ENCODE measurements at places on chromosomes 16 and 17.

- DNase-seq = peak; percentile 74
Measured at GRCh38 chr17:7833795-7834541, at the start of gene KDM6B. TSS of gene KDM6B (plus strand) at chr17:7834217. CDS start at chr17:7845555, 11,338 bp downstream.

DNA sequence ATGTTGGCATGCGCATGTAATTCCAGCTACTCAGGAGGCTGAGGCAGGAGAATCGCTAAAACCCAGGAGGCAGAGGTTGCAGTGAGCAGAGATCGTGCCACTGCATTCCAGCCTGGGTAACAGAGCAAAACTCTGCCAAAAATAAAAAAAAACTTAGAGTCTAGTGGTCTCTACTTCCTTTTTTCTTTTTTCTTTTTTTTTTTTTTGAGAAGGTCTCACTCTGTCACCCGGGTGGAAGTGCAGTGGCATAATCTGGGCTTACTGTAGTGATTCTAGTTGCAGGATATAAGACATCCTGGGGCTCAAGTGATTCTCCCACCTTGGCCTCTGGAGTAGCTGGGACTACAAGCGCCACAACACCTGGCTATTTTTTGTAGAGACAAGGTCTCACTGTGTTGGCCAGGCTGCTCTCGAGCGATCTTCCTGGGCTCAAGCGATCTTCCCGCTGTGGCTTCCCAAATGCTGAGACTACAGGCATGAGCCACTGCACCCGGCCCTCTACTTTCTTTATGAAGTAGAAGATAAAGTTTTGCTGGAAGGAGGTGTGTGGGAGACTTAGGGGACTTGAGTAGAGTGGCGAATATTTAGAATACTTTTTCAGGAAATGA is 47.9 kb upstream of the TAOK1 start:
- no peak for DNase-seq

- DNase-seq = no peak
Measured at GRCh38 chr16:73217654-73218053, 169.7 kb upstream of the ZFHX3 start.

- no peak for DNase-seq
Measured at GRCh38 chr17:2047590-2047989, 5.8 kb downstream of the OVCA2 start.

DNA sequence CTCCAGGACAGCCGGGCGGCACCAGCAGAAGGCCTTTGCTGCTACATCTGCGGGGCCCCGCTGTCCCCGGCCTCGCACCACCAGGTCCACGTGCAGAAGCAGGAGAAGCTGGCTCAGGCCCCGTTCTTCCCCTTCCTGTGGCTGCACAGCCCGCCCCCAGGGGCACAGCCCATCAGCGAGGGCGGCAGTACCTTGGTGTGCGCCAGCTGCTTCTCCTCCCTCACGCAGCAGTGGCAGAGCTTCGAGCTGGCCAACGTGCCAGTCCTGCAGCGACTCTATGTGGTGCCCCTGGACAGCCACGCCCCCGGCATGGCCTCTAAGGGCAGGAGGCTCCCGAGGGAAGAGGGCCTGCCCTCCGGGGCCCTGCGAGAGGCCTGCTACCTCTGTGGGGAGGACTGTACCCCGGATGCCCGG is 58.3 kb upstream of the CIBAR2 start:
- no peak for DNase-seq

DNA sequence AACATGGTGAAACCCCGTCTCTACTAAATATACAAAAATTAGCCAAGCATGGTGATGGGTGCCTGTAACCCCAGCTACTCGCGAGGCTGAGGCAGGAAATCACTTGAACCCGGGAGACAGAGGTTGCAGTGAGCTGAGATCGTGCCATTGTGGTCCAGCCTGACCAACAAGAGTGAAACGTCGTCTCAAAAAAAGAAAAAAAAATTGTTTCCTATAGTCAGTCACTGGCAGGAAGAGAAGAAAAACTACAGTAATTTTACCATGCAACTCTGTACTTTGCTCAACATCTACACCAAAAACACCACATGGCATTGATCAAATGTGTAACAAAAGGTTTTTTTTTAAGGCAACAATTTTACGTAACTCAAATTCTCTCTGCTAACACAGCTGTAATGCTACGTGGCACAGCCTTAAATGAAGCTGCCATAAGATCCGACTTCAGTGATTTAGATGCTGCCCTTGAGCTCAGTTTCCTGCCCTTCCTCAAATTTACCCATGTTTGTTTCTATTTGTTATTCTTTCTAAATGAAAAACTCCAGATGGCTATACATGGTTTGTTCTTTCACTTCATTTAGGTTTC is 40.2 kb downstream of the CNOT1 start:
- DNase-seq = no peak

GRCh38 chr17:74883241-74883745 is 10.1 kb downstream of the FADS6 start:
- DNase-seq = no peak

DNA sequence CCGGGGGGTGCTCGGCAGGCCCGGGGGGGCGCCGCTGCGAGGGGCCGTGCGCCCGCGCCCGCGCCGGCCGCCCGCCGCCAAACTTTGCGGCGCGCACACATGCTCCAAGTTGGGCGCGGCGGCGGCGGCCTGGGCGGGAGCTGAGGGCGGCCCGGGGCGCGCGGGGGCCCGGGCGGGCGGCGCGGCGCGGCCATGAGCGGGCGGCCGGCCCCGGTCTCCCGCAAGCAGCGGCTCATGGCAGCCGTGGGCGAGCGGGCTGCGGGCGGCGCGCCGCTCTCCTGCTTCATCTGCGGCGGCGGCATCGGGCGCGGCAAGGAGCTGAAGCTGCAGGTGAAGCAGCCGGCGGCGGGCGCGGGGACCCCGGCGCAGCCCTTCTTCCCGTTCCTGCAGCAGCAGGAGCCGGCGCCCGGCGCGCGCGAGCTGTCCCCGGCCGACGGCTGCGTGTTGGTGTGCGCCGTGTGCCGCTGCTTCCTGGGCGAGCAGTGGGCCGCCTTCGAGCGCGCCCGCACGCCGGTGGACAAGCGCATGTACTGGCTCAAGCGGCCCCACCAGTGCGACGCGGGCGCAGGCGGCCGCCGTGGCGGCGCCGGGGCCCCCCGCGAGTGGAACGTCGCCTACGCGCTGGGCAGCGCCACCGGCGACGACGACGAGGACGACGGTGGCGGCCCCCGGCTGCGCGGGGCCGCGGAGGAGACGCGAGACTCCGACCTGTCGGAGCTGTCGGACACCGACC is 57.2 kb upstream of the CIBAR2 start:
- no peak for DNase-seq

DNA sequence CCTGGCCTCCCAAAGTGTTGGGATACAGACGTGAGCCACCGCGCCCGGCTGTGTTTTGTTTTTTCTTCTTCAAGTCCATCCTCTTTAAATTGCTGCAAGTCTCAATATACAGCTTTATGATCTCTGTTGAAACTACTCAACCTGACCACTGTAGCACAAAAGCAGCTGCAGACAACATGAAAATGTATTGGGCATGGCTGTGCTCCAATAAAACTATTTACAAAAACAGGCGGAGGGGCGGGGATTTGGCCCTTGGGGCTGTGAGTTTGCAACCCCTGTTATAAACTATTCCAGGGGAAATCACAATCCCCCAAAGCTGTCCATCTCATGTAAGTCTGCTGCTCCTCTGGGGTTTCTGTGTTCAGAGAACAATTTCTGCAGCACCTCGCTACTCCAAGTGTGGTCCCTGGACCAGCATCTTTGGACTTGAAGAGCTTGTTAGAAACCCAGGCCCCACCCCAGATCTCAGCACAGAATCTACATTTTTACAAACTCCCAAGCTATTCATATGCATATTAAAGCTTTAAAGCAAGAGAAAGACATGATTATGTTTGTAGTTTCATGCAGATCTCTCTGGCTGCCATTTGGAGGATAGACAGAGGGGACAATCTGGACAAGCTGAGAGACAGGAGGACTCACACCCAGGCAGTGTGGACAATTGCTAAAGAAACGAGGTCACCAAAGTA is 33.6 kb downstream of the TEKT5 start:
- DNase-seq = no peak

DNA sequence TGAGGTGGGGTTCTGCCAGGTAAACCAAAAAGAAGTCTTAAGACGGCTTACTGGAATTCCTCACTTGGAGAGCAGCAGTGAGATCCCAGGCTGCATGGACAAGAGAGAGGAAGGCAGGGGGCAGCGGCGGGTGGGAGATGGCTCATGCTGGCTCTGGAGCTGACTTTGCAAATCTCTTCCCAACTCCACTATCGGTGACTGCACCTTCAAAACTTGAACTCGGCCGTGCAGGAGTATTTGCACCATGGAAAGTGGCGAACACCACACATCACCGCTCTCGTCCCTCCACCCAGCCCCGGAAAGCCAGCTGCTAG is 16.7 kb downstream of the CA5A start:
- DNase-seq = no peak

DNA sequence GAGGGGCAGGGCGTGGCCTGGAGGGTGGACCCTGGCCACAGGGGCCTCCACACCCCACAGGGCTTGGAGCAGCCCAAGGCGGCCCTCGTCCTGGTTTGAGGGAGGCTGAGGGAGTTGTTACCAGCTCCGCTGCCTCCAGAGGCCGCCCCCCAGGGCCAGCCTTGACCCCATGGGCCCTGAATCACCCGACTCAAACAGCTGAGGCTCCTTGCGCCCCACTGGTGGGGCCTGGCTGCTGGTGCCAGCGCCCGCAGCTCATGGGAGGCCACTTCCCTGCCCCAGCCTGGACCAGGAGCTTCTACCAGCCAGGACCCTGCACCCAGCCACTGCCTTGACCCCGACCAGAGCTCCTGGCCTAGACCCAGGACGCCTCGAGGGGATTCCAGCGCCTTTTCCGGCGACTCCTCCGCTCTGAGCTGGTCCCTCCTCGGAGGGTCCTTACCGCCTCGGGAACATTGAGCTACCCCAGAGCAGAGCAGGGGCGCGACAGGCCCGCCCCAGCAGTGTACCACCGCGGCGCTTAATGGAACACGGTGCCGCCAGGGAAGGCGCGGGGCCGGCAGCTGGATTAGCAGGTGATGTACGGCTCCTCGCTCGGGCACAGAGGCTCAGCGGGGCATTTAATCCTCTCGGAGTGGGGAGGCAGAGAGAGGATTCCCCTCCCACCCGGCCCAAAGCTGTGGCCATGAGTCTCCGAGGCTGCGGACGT is 37.2 kb downstream of the GSE1 start:
- DNase-seq = no peak

GRCh38 chr16:79598063-79598347 is 2.5 kb downstream of the MAF start:
- no peak for DNase-seq

GRCh38 chr16:78994135-78994745 is 606.3 kb downstream of the MAF start:
- no peak for DNase-seq

DNA sequence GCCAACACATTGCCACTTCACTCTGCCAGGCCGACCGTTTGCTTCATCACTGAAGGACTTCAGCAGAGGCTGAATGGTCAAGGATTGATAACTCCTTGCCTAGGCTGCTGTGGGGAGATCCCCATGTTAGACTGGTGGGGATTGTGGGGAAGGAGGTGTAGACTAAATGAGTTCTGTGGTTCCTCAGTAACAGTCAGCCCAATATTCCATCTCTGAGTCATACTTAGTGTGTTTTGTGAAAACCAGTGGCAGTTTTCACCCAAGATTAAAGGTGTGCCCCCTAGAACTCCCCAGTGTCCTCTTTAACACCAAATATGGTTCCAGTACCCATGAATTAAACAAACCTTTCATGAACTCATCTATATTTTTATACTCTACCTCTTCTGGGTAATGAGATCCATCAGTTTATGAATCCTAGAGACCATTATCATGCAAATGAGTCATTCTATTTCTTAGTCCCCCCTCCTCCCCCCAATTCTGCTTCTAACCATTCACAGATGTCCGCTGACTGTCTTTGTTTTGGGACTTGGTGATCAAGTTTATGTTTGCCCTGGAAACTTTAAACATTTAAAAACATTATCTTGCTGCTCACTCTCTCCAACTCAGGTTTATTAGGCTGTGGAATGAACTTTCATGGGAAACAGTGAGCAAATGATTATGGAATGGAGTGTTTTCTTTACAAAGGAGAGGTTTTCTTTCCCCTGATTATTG is 66.8 kb upstream of the GAS7 start:
- no peak for DNase-seq

DNA sequence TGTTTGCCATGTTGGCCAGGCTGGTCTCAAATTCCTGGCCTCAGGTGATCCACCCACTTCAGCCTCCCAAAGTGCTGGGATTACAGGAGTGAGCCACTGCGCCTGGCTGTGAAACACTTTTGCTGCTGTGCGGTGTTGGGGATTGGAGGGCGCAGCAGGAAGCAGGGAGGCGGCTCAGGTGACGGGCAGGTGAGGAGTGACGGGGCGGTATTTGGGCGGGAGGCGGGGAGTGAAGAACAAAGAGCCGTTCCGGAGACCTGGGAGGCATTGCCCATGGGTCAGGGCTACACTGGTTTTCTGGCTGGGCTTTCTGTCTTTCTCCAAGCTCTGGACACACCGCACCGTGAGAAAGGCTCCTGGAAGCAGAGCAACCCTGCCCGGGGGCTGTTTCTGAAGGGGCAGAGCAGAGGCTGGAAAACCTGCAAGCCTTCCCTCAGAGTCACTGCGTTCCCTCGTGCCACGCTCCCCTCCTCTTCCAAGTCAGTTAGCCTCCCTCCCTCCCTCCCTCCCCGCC is 22.1 kb downstream of the CRISPLD2 start:
- DNase-seq = no peak

- no peak for DNase-seq
Measured at GRCh38 chr17:17410357-17410756, 66.4 kb upstream of the MED9 start.

GRCh38 chr17:41811549-41812380 is at the start of gene P3H4:
TSS of gene P3H4 (minus strand) at chr17:41811949. CDS start at chr17:41811915, 34 bp downstream.
- peak; percentile 47 for DNase-seq

DNA sequence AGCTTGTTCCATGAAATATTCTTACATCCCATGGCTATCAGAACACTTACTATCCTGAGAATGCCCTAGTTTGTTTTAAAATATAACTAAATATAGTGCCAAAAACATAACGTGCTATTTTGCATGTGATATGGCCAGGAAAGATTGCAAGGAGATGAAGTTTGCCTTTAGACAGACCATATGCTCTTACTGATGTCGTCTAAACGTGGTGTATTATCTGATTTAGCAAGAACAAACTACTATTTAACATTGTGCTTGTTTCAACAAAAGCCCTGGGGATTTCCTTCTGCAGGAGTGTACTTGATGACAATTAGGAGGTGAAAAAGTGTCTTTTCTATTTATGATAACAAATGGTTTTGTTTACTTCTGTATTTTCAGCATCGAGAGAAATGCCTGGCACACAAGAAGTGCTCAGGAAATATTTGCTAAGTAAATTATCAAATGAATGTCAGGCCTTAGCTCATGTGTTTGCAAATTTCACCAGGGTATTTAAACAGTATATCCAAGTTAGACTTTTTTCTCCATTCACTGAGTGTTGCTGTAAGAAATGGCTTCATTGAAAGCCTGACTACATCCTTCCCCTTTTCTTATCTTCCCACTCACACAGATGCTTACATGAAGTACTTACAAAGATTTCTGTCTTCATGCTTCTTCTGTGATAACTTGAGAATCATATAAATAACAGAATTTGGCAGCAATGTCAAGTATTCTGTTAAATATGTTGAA is 1033.6 kb downstream of the CDH8 start:
- no peak for DNase-seq

Data from stimulated activated CD4-positive, alpha-beta T cell treated with anti-CD3 and anti-CD28 coated beads, TNF-alpha, amount 100 ng/mL, for 48 hours (primary cell).